ENCODE measurements at places on chromosomes 3 and 15.

- DNase-seq = no peak
These were observed 23.1 kb downstream of the ISG20 start for GRCh38 chr15:88661761-88662556.

GRCh38 chr3:167892205-167892604, 156.7 kb downstream of the SERPINI1 start:
- DNase-seq = no peak

- no peak for DNase-seq
These were observed 33.4 kb downstream of the LEKR1 start for GRCh38 chr3:156859578-156859977.

DNA sequence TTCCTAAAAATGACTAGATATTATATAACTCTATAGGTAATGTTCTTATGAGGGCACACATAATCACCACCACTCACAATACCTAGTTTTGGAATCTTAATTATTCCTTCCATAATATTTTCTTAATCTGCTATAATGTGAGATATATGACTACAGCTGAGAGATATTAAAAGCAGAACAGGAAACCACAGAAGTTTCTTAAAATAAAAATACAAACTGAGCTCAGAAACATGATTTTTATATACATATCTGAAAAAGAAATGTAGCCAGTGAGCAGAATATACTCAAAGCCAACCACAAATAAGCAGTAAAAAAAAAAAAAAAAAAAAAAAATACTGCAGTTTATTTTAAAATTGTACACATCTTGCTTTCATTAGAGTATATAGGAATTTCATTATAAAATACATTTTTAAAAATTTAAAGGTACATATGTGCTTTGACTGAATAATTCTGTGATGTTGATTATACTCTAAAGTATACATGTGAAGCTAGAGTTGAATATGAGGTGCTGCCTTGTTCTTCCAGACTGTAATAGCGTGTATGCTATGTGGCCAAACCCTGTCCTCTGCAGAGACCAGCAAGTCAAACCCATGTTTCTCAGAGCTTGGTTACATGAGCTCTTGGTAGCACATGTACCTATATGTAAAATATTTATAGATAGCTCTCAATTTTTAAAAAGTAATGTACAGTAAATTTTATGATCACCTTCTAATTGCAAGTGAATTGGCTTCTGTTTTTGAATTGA, 175.0 kb downstream of the UBE2E2 start:
- DNase-seq = no peak

- DNase-seq = no peak
These were observed 142.9 kb downstream of the ATG7 start for GRCh38 chr3:11415099-11415498.

DNA sequence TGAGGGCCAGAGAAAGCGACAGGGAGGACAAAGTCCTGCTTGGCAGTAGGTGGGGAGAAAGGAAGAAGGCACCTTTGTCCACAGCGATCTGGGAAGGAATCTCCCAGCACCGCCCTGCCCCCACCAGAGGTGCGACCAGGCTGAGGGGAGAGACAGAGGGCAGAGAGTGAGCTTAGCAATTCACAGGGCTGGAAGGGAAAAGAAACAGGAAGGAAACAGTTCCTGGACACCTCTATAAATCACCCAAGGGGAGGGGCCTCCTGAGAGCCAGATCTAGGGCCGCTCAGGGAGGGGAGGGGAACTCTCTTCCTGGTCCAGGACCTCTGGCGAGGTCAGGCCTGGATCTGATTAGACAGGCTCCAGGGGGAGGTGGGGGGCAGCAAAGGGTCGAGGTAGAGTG, 35.4 kb downstream of the RNU5B-1 start:
- DNase-seq = no peak

DNA sequence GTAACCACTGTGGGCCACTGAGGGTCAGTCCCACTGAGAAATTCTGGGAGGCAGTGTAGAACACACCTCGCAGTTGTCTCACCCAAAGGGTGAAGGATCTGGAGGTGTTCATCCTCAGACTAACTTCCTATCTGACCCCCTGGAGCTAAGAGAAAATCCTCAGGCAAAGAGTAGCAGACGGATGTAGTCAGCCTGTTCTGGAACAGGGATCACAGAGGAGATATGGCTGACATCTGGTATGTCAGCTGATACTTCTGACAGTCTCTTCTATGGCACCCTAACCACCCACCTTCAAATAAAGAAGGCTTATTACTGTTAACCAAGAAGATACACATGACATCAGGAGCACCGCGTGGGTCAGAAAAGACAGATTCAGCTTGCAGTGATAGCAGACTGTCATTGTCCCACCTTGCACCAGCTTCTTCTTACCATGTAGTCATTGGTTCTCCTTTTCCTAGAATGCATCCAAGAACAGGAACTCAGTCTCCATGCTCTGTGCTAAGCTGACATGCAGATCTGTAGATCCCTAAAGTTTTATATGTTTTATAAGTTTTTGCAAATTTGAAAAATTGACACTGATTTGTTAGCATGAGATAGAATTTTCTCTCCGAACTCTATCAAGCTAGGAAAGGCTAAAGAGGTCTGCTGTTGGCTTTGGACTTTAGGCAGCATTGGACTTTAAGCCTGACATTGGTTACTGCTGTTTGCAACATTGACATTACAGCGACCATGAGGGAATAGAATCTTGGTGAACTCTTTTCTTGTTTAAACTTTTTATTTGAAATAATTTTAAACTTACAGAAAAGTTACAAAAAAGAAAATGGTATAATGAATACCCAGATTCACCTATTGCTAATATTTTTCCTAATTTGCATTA, 60.4 kb downstream of the KBTBD12 start:
- DNase-seq = peak; percentile 19

GRCh38 chr3:115651087-115651486, 27.8 kb downstream of the GAP43 start:
- no peak for DNase-seq

DNA sequence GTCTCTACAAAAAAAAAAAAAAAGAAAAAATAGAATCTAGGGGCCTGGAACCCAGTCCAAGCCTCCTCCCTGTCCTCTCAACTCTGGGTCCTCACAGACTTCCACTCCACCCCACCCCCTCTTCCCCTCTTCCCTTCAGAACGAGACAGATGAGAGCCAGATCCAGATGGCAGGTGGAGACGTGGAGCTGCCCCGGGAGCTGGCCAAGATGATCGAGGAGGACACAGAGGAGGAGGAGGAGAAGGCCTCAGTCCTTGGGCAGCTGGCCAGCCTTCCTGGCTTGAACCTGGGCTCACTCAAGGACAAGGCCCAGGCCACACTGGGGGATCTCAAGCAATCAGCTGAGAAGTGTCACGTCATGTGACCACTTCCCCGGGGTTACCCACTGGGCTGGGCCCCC, 3.6 kb downstream of the CPLX3 start:
- no peak for DNase-seq

DNA sequence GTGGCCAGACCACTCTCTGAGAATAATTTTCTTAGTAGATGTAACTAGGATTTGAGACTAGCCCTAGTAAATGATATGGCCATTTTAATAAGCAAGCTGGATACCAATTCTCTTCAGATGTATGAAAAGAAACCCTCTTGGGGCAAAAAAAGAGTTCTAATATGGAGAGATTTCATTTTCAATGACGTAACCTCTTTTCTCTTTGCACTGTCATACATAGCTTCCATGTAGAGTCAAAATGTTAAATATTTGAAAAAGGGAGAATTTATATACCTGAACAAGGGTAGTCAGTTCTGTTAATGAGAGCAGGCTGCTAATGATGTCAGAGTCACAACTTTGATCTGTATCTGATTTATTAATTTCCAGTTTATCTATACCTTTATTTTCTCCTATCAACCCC, 120.0 kb downstream of the KBTBD8 start:
- DNase-seq = no peak

DNA sequence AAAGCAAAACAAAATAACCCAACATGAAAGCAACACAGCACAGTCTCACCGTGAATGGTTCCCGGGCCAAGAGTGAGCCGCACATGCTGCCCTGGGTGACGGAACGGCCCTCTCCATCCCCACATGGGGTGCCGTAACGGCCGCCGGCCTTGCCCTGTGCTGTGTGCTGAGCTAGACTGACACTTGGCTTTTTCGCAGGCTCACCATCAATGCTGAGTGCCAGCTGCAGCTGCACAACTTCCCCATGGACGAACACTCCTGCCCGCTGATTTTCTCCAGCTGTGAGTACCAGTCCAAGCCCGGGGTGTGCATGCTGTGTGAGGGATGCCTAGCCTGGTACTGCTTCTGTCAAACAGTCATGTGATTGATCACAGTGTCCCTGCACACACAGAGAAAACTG, 357.6 kb downstream of the GABRG3 start:
- no peak for DNase-seq

- DNase-seq = no peak
These were observed 176.3 kb downstream of the ZMAT3 start for GRCh38 chr3:178895178-178895789.

GRCh38 chr3:194573680-194574437, 59.4 kb downstream of the TMEM44 start:
- peak; percentile 48 for DNase-seq

DNA sequence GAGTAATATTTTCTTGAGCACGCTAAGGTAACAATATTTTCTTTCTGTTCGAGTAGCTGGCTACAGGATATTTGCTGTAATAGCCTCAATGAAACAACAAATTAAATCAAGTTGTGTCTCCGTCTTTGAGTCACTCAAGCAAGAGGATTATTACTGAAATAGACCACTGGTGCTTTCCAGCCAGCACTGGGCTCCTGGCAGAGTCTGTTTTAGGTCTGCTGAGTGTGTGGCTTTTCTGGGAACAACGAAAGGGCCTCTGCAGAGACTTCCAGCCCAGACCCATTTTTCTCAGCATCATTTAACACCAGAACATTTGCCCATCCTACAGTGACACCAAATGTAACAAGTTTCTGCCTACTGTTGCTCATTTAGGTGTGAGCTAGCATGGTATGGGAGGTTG, 652.9 kb downstream of the MAGI1 start:
- no peak for DNase-seq

DNA sequence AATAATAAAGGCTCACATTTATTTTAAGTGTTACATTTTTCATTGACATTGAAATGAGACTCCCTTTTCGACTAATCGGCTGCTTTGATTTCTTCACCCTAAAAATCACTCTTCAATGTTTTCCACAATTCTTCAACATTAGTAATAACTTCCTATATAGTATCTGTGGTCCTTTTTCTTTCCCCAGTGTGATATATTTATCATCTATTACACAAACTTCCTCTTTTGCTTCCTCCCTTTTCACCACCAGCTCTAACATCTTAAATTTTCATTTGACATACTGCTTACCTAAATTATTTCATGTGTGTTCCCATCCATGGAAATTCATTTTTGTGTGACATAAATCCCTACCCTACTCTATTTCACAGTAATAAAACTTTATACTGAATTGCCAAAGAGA, 244.4 kb downstream of the TIGIT start:
- DNase-seq = no peak

- no peak for DNase-seq
These were observed 472.3 kb upstream of the PROK2 start for GRCh38 chr3:72257203-72257602.

DNA sequence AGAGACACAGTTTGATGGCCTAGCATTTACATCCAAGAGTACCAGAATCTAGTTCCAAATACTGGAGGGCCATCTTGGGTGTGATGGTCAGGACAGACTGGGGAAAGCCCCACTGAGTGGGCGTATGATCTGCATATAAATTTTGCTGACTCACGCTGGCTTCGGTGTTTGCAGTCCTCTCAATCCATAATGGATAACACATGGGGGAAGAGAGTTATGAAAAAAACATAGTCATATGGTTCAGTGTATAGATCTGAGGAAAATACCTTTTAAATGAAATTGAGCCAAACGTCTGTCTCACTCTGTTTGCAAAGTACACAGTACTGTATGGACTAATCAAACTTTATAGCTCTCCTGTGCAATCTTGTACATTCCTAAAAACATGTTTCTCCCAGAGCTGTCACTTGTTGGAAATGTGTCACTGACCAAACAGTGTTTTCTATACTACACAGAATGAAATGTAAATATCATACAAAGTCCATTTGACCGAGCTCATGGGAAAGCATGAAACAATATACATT, 125.3 kb upstream of the THBS1 start:
- peak; percentile 97 for DNase-seq

- no peak for DNase-seq
These were observed 86.3 kb upstream of the XCR1 start for GRCh38 chr3:46113608-46114007.

- no peak for DNase-seq
These were observed 65.6 kb upstream of the IQSEC1 start for GRCh38 chr3:13138833-13139145.

GRCh38 chr15:45094358-45094730, 19.6 kb downstream of the DUOX2 start:
- DNase-seq = no peak

- DNase-seq = peak; percentile 35
These were observed 1.4 kb downstream of the ATOSA start for GRCh38 chr15:52677593-52678467.

- no peak for DNase-seq
These were observed 28.7 kb downstream of the ZIC4 start for GRCh38 chr3:147377412-147378367.

DNA sequence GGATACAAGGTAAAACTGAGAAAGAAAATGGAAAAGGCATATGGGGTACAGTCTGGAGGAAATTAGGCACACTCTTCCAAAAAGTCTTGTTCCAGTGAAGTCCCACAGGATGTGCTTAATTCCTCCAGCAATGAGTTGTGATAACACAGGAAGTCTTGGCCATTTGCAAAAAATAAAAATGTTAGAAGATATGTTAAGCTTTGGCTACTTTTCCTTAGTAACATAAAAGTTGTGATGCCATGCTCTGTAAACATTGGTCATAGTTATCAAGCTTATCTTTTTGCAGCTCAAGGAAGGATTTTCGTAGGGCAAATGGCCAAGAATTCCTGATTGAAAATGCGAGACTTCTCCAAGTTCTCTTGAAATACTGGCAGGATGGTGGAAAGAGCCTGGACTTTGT, 26.4 kb downstream of the LNP1 start:
- no peak for DNase-seq

GRCh38 chr15:82093774-82094211, 48.0 kb upstream of the MEX3B start:
- peak; percentile 41 for DNase-seq

DNA sequence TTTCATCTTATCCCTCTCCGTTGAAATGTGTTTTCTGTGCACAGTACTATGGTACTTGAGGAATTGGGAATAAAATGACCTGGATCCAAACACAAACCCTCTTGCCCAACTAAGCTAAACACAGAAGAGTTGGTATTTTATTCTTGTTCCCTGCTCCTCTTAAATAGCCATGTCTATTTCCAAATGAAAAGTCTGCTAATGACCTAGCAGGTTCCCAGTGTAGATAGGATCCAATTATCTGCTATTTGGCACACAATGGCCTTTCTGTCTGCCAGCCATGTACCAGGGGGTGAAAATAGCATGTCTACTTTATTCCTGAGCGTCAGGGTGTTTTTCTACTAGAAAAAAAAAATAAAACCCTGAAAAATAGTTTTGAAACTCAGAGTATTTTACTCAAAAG, 657.0 kb upstream of the NAALADL2 start:
- DNase-seq = no peak

GRCh38 chr15:61227269-61227949, 1.7 kb downstream of the RORA start:
- no peak for DNase-seq

DNA sequence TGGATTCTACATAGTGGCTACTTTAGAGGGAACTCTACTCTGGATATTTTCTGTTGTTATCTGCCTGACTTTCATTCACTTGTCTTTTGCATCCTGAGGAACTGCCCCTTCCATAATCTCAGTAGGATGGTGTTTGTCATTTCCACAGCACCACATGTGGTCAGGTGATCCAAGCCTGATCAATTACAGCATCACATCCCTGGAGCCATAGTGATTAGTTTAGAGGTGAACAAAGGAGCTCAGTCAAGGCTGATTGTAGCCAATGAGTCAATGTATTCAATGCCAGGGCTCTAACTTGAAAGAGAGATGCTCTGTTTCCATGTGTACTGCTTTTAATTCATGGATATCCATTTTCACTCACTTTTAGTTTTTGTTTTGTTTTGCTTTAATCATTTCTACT, 478.7 kb upstream of the ADAMTS9 start:
- DNase-seq = no peak

Measured in HepG2 (cell line).